Peyer's patch (tissue), 4 donors: ENCODE measurements at places on chromosomes 5 and 9. TPM values are rescaled to one million over a fixed set of nuclear protein-coding genes. Genes with fewer than 3 reads are reported as not detected.

- H3K4me1 ChIP-seq = no peaks in the 10 kb centered on the region
- no peak overlapping the region for H3K4me3 ChIP-seq
- H3K27me3 ChIP-seq = no peaks in the 10 kb centered on the region
- no peak for DNase-seq
Measured at GRCh38 chr5:128225245-128226030, 141.9 kb downstream of the SLC12A2 start.

The MCC gene
- total RNA-seq = 133 TPM

The PDE6A gene
- not detected for total RNA-seq

GRCh38 chr9:78097541-78097940, 65.9 kb upstream of the GNAQ start:
- H3K4me3 ChIP-seq = no peak overlapping the region
- no peaks in the 10 kb centered on the region for H3K36me3 ChIP-seq
- H3K27me3 ChIP-seq = no peaks in the 10 kb centered on the region
- no peaks in the 10 kb centered on the region for H3K4me1 ChIP-seq
- DNase-seq = no peak
- H3K27ac ChIP-seq = no peak overlapping the region

GRCh38 chr9:72477930-72478518, 43.4 kb upstream of the TMC1 start:
- no peaks in the 10 kb centered on the region for H3K36me3 ChIP-seq
- H3K27me3 ChIP-seq = no peaks in the 10 kb centered on the region
- H3K4me1 ChIP-seq = no peaks in the 10 kb centered on the region
- no peak overlapping the region for H3K27ac ChIP-seq
- no peak for DNase-seq

DNA sequence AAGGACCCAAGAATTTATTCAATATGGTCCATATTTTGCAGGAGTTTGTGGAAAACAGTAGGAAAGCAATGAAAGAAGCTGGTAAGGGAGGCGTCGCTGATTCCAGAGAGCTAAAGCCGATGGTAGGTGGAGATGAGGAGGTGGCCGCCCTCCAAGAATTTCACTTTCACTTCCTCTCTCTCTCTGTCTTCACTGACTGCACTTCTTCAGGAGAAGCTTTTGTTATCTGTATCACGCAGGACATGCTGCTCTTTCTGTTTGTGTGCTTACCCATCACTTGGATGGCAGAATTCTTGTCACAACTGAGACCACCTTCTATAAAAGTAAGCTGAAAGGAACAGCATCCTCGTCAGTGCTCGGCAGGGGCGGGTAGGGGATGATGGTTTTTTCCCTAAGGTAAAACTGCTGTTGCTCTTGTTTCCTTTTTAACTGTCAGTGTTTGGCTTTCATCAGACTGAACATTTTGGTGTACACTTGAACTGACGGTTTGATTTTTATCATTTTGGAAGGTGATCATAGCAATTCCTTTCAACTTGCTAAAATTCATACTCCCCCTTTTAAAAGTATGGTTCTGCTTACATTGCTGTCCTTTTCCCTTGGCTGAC, 62.4 kb upstream of the FSD1L start:
- H3K4me1 ChIP-seq = no peaks in the 10 kb centered on the region
- no peak overlapping the region for H3K4me3 ChIP-seq
- H3K27me3 ChIP-seq = no peaks in the 10 kb centered on the region
- no peaks in the 10 kb centered on the region for H3K36me3 ChIP-seq
- no peak overlapping the region for H3K27ac ChIP-seq
- DNase-seq = peak; percentile 35

- no peaks in the 10 kb centered on the region for H3K27me3 ChIP-seq
- no peaks in the 10 kb centered on the region for H3K36me3 ChIP-seq
- H3K27ac ChIP-seq = no peak overlapping the region
Measured at GRCh38 chr5:82334085-82334692, 56.0 kb upstream of the RPS23 start.

- peaks cover 32% of the 10 kb centered on the region for H3K4me1 ChIP-seq
- peak overlapping the region; percentile 51 for H3K27ac ChIP-seq
- no peaks in the 10 kb centered on the region for H3K36me3 ChIP-seq
- H3K27me3 ChIP-seq = no peaks in the 10 kb centered on the region
Measured at GRCh38 chr9:95509851-95510708, 6.7 kb downstream of the PTCH1 start.

DNA sequence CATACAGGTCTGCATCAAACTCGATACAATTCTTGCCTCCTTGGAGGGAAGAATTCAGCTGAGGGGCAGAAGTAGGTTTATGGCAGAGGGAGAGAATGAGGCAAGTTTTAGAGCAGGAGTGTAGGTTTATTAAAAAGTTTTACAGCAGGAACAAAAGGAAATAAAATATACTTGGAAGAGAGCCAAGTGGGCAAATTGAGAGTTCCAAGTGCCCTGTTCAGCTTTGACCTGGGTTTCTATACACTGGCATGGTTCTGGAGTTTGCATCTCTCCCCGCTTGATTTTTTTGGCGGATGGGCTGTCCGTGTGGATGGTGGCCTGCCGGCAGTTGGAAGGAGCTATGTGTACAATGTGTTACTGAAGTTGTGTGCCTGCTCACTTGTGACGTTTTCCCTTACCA, 116.1 kb downstream of the ALDH1A1 start:
- H3K4me3 ChIP-seq = no peak overlapping the region
- H3K27ac ChIP-seq = no peak overlapping the region
- H3K36me3 ChIP-seq = no peaks in the 10 kb centered on the region
- no peaks in the 10 kb centered on the region for H3K4me1 ChIP-seq
- DNase-seq = no peak
